Activated CD4-positive, alpha-beta T cell treated with anti-CD3 and anti-CD28 coated beads for 24 hours (primary cell): ENCODE measurements at places on chromosomes 11 and 22.
A peak's percentile ranks its signal among the peaks of the same experiment; 100 is the strongest.

DNA sequence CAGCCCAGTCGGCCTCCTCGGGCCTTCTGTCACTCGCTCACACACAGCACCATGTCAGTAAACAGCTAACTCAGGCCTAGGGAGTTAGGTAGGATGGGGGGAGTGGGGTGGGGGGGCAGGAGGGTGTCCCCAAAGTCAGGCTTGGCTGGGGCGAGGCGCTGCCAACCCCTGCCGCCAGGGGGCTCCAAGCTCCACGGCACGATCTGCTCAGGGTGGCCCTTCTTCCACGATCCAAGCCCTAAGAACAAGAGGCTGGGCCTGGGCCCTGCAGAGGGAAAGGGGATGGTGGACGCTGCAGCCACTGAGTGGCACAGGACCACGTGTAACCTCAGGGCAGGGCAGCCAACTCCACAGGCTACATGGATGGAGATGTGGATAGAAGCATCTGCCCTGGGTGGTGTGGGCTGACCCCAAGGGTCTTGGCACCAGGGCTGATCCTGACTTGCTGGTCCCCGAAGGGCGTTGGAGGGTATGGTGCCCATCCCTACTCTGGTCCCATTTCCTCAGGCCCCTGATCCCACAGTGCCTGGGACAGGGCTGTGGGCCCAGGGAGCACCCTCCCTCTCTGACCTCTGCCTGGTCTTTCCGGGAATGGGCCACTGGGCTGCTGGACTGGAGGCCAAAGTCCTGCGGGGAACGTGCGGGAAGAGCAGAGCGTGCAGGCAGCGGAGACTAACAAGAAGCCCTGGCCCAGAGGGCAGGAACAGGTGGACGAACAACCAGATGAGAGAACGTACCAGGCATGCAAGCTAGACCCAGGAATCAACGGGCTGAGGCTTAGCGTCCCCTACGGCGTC is 29.1 kb upstream of the TXNRD2 start:
- peak; percentile 75 for DNase-seq

DNA sequence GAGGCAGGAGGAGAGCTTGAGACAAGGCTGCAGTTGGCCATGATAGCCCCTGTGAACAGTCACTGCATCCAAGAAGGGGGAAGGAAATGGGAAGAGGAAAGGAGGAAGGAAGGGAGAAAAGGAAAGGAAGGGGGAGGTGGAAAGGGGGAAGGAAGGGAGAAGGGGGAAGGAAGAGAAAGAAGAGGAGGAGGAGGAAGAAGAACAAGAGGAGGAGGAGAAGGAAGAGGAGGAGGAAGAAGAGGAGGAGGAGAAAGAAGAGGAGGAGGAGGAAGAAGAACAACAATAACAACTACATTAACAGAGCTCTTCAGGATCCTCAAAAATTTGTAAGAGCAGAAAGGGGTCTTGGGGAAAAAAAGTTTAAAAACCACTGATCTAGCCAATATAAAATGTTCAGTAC is 5.2 kb downstream of the RAB6A start:
- no peak for DNase-seq

DNA sequence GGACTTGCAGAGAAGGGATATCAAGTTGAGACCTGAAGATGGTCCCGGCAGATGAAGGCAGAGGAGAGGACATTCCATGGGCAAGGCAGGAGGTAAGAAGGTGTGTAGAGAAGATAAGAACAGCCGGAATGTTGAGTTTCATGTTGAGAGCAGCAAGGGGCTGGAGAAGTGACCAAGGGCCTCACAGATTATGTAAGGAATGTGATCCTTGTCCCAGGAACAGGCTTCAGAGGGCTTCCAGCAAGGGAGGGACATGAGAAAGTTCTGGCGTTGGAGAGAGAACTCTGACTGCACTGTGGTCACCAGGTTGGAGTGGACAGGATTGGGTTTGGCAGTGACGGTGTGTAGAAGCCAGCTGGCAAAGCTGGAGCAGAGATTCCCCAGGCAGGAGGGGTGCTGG is 27.6 kb upstream of the PPFIA1 start:
- no peak for DNase-seq

- DNase-seq = no peak
Observed at GRCh38 chr11:130814440-130815096, 101.7 kb downstream of the SNX19 start.

DNA sequence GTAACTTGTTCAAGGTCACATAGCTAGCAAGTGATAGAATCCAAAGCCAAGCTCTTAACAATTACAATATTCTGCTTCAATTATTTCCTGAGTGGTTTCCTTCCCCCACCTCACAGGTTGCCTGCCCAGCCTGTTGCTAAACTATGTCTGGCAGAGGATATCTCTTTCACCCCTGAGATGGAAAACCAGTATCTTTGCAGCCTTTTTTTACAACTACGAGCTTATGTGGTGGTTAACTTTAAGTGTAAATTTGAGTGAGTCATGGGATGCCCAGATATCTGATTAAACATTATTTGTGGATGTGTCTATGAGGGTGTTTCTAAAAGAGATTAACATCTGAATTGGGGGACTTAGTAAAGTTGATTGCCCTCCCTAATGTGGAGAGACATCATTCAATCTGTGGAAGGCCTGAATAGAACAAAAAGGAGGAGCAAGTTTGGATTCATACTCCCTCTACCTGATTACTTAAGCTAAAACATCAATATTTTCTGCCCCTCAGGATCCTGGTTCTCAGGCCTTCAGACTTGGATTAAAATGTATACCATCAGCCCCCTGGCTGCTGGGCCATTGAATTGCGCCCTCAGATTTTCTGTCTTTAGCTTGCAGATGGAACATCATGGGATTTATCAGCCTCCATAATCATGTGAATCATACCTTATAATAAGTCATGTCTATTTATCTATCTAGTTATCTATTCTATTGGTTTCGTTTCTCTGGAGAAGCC is 911.9 kb downstream of the METTL15 start:
- no peak for DNase-seq

- DNase-seq = peak; percentile 54
Observed at GRCh38 chr11:32892355-32893092, at the start of gene QSER1. Gene QSER1 (plus strand): TSS chr11:32892811. CDS start chr11:32893126, 315 bp downstream.
